ENCODE measurements at places on chromosomes 12 and 14.

GRCh38 chr12:2161473-2161872, 108.7 kb downstream of the CACNA1C start:
- no peak for DNase-seq

GRCh38 chr12:109695961-109696461, 17.6 kb upstream of the FAM222A start:
- DNase-seq = no peak

DNA sequence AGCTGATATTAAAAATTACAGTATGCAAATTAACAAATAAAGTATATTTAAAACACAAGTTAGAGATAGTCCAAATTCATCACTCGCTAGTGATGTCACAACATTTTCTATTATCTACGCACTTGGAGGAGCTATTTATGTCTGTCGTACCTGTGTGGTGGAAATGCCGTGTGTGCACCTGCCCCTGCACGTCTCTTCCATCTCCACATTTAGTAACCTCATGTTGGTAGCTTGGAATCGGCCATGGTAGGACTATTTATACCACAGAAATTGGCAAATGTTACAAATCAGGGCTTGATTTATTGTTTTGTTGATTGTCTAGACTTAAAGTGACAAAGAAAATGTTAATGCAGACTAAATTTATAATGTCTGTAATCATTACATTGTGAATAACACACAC, 62.6 kb upstream of the NTF3 start:
- DNase-seq = no peak

GRCh38 chr14:38705220-38705619, 397.8 kb downstream of the SEC23A start:
- DNase-seq = no peak

DNA sequence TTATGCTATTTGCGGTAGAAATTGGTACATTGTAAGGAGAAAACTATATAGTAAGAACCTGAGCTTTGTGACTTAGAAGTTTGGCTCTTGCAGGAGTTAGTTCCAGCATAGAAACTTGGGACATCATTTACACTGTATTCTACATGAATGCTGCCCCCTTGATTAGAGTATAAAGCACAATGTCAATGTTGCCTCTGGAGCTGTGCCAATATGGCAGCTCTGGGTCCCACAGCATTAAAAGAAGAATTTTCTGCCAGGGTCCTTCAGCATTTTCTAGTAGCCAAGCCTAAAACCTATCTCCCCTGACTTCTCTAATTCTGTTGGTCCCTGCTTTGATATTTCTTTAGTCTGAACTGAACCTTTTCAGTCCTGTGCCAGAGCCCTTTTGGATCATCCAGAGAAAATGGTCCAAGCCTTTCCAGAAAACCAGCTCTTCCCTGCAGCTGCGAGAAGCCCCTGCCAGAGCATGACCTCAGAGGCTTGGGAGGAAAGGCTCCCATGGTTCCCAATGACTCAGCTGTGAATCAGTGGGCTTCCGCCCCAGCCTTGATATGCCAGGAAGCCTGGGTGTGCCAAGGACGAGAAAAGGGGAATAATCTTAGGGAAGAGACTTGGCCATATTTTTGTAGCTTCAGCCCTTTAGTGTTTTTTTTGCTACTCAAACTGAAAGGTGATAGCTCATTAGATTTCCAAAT, 43.2 kb downstream of the PLEKHG7 start:
- no peak for DNase-seq

- DNase-seq = no peak
Measured at GRCh38 chr12:69343357-69343756, 4.8 kb upstream of the LYZ start.

DNA sequence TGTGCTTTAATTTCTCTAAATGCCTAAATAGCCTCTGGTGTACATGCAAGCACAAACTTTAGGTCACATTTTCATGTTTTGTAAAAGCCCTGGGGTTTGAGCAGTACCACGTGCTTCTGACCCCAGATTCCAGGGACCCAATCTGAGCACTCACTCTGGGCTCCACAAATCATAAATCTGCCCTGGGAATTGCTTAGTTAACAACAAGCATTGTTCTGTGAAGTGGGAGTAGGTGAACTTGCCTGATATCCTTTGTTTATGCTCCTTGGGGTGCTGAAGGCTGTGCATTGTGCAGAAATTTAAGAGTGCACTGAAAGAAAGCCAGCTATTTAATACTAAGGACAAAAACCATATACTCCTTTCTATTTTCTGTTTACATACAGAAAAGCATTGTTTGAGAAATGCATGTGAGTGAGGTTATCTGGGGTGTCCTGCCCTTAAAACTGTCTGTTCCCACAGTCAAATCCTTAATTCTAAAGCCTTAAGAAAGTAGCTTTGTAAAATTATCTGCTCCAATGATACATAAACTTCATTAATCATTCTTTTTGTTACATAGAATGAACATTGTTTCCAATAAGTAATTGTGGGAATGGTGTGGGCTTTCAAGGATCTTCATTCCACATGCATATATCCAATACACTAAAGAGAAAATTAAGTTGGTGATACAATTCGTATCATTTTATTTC, 258.6 kb upstream of the NPAS3 start:
- DNase-seq = no peak

GRCh38 chr14:103313704-103314103, 20.3 kb upstream of the EIF5 start:
- DNase-seq = no peak

GRCh38 chr14:47278233-47278842, 397.1 kb downstream of the MDGA2 start:
- no peak for DNase-seq

DNA sequence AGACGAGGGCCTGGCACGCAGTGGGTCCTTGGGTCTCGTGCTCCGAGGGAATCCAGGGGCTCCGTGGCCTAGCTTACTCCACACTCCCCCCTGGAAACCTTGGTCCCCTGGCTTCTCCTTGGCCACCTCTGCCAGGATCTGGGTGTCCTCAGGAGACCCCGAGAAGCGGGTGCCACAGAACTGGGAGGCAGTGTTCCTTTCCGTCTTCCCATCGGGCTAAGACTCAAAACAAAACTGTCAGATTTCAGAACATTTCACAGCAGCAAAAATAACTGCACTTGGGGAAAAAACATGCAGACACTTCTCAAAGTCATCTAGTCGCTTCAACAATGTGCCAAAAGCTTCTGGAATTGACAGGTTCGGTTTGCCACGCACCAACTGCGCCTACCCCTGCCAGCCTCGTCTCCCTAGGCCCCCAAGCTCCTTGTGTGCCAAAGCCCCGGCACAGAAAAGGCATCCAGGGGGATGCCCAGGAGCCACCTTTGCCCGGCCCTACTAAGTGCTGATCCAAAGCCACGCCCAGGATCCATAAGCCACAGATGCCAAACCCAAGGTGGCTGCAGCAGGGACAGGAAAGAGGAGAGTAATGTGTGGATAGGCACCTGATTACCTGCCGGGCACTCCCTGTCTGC, 58.4 kb upstream of the DIO3 start:
- no peak for DNase-seq

DNA sequence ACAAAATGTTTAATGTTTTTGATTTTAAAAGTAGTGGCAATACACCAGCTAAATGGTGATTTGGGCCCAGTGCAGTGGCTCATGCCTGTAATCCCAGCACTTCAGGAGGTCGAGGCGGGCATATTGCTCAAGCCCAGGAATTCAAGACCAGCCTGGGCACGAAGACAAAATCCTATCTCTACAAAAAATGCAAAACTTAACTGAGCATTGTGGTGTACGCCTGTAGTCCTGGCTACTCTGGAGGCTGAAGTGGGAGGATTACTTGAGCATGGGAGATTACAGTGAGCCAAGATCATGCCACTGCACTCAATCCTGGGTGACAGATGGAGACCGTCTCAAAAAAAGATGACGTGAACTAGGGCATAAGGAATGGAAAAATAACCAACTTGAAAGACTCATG, 4.7 kb downstream of the RPL36AL start:
- DNase-seq = no peak

DNA sequence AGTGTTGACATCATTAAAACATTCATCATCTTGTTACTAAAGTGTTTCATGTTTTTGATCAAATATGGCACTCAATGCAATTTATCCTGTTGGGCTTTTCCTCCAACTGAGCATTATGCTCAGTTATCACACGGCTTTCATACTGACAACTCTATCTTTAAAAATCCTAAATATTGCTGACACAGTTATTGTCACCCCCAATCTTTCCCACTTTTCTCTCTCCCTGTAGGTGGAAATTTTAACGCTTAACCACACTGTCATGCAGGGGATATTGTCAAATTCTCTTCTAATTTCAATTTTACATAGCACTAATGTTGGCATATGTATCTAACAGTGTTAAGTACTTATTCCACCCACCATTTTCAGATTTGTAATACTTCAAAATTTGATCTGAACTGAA, 59.7 kb upstream of the GPHB5 start:
- no peak for DNase-seq

GRCh38 chr14:34373191-34373590, 88.8 kb downstream of the SPTSSA start:
- DNase-seq = no peak

DNA sequence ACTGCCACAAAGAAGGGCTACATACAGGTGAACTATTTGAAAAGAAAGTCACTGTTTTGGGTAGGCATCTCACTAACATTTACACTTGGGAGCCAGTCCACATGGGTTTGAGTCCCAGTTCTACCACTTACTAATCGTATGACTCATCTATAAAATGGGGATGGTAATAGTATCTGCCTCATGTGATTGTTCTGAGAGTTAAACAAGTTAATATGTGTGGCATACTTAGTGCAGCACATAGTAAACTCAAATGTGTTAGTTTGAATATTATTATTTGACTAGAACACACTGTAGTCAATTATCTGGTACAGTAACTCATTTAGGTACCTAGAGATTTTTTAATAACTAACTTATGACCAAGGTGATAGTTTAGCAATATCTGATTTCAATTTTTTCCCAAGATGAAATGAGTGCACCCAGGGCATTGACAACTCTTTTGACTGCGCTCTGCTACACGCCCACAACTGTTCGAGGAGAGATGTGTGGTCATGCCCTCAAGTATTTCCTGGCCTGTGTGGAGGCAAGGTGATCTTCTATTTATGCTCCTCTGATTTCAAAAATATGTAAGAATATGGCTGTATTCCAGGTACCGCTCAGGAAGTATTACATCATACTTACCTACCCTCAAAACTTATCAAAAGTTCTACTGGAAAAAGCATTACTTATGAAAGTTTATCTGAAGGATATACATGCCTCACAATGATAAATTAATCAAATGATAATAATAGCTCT, 210.6 kb upstream of the EGLN3 start:
- DNase-seq = no peak

DNA sequence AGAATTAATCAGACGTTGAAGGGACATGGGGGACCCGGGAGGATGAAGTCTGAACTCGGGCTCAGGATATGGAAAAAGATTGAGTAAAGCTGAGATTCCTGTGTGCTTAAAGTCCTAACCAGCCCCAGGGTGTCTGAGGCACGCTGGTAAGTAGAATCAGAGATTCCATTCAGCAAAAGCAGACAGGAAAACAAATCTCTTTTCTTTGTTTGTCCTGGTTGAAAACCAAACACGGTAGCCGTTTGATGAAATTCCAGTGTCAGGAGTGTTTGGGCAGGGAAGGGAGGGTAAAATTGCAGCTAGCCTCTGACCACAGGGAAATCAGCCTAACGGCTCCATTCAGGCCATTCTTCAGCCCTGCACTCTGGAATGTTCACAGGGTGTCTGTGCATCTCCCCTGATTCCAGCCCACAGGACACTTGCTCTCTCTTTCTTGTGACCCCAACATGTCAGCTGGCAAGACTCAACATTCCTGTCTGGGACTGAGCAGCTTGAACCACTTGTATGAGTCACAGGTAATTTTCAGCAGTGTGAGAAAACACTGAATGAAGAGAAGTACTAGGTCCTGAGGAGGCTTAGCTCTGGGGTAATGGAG, 31.0 kb downstream of the NINJ2 start:
- DNase-seq = no peak

GRCh38 chr14:49861699-49862088, 9.1 kb upstream of the NEMF start:
- DNase-seq = peak; percentile 73

DNA sequence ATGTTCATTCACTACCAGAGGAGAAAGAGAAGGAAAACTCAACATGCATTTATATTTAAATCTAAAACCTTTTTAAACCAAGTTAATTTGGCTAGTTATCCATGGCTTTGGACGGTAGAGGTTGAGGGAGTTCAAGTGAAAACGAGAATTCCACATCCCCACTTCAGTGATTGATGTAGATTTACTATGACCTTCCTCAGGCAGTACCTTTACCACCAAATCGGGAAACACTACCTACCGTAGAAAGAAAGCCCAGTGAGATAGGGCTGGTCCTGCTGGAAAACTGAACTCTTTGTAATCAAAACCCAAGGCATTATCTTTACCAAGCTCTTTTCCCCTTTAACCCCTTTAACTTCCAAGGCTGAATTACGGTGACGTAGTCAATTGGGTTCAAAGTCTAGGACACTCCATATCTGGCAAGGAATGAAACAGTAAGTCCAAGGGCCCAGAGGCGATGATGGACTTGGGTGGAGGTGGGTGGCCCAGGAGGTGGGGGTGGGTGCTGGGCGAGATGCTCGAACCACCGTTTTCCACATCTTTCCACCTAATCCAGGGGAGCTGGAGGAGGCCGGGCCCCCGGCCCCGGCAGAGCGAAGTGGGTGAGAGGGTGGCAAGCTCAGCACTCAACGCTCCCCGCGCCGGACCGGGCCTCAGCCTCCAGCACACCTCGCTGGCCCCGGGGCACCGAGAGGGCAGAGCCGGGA, 618 bp downstream of the SEC23A start:
- DNase-seq = peak; percentile 7

- no peak for DNase-seq
Measured at GRCh38 chr12:57896115-57896433, 45.3 kb upstream of the ATP23 start.

DNA sequence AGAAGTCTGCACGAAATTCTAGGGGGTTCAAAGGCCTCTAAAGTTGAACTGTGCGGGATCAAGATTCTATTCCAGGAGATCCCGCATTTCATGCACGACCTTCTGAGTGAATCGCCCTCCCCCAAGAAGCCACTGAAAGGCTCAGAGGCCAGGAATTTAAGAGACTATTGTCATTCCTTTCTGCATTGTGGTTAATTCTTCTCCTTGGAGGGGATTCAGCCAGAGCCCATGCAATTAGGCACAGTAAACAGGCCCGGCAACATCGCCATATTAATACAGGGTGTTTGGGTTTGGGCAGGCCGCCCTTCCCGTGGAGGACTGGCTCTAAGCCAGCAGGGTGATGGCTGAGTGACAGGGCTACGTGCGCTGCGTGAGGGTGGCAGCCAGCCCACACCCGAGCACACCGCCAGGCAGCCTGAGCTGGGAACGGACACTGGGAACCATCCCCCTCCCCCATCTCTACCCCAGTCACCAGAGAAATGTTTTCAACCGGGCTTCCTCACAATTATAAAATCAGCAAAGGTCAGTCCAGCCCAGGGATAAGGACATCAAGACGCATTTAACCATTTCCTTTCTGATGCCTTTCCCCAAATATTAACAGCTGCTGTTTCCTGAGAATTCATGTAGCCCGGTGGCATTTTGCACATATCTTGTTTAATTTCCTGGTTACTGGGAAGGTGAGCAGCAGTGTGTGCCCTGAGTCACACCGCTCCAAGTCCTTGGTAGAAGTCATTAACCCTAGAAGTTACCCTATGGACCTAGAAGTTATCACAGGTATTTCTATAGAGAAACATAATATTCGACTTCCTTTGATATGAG, 12.5 kb downstream of the EGLN3 start:
- DNase-seq = no peak

Measured in CD4-positive, alpha-beta T cell treated with Interleukin-15 for 4 hours (primary cell).